ENCODE measurements at places on chromosomes 2 and 18.
A peak's percentile ranks its signal among the peaks of the same experiment; 100 is the strongest.

- H3K4me1 ChIP-seq: no peaks in the 10 kb centered on the region
- H3K27ac ChIP-seq: no peak overlapping the region
- DNase-seq: no peak
- H3K36me3 ChIP-seq: no peaks in the 10 kb centered on the region
- no peak overlapping the region for H3K4me3 ChIP-seq
Measured at GRCh38 chr2:106614511-106615291, 127.5 kb downstream of the CD8B2 start.

DNA sequence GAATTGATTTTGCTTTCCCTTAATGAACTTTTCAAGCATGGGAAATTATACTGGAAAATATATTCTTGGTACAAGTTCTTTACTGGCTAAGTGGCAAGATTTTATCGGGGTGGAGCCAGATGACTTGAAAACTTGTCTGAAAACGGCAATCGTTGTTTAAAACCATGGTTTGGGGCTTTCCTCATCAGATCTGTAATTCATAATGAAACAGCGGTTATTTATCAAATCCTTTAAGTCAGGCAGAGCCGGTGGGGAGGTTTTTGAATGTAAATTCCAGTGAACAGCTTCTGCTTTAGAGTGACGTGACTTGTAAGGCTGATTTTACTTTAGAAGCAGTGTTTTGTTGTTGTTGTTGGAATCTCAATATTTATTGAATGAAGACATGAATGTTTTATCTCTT lies 2.6 kb downstream of the SEC11C start:
- no peaks in the 10 kb centered on the region for H3K27me3 ChIP-seq
- peak overlapping the region; percentile 91 for H3K27ac ChIP-seq
- H3K4me1 ChIP-seq: peaks cover 30% of the 10 kb centered on the region
- peaks cover 6% of the 10 kb centered on the region for H3K36me3 ChIP-seq
- DNase-seq: peak; percentile 68

DNA sequence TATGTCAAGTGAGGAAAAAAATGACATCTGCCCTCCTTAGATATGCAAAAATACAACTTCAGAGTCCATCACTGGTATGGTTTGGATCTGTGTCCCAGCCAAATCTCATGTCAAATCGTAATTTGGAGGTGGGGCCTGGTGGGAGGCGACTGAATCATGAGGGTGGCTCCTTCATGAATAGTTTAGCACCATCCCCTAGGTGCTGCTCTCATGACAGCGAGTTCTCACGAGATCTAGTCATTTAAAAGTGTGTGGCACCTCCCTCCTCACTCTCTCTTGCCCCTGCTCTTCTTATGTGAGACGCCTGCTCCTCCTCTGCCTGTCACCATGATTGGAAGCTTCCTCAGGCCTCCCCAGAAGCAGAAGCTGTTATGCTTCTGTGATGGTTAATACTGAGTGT lies 5.9 kb upstream of the PSMA8 start:
- no peaks in the 10 kb centered on the region for H3K27me3 ChIP-seq
- DNase-seq: no peak
- H3K4me1 ChIP-seq: no peaks in the 10 kb centered on the region
- no peak overlapping the region for H3K4me3 ChIP-seq
- no peak overlapping the region for H3K27ac ChIP-seq

DNA sequence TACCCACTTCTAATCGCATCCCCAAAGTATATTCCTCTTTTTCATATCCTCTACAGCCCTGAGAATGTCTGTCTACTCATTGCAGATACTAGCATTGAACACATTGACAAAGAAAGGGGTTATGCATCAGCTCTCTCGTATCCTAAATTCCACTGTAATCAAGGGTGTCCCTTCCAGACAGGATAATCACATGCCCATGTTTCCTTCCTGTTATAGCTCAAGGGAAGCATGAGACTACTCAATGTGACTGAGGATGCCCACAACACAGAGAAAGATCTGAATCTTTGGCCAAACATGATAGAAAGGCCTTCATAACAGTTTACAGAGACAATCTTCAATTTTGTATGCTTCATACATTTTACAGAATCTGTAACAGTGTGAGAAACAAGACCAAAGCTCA lies 69.2 kb downstream of the HIBCH start:
- H3K27ac ChIP-seq: no peak overlapping the region
- no peak overlapping the region for H3K4me3 ChIP-seq
- no peaks in the 10 kb centered on the region for H3K27me3 ChIP-seq
- no peak for DNase-seq
- no peaks in the 10 kb centered on the region for H3K4me1 ChIP-seq

DNA sequence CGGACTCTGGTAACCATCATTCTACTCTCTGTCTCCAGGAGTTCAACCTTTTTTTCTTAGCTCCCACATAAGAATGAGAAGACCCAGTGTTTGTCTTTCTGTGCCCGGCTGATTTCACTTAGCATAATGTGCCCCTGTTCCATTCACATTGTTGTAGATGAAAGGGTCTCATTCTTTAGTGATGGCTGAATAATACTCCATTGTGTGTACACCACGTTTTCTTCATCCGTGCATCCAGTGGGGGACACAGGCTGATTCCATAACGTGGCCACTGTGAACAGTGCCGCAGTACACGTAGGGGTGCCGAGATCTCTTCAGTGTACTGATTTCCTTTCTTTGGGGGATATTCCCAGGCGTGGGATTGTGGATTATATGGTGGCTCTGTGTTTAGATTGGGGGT lies 72.3 kb upstream of the NFATC1 start:
- H3K36me3 ChIP-seq: no peaks in the 10 kb centered on the region
- no peaks in the 10 kb centered on the region for H3K4me1 ChIP-seq
- no peaks in the 10 kb centered on the region for H3K27me3 ChIP-seq
- no peak overlapping the region for H3K4me3 ChIP-seq
- H3K27ac ChIP-seq: no peak overlapping the region

GRCh38 chr2:28681606-28682005 lies 70.0 kb upstream of the PPP1CB start:
- no peak overlapping the region for H3K4me3 ChIP-seq
- no peak for DNase-seq
- peak overlapping the region; percentile 37 for H3K27ac ChIP-seq
- H3K27me3 ChIP-seq: no peaks in the 10 kb centered on the region
- H3K36me3 ChIP-seq: no peaks in the 10 kb centered on the region
- H3K4me1 ChIP-seq: peaks cover 18% of the 10 kb centered on the region

DNA sequence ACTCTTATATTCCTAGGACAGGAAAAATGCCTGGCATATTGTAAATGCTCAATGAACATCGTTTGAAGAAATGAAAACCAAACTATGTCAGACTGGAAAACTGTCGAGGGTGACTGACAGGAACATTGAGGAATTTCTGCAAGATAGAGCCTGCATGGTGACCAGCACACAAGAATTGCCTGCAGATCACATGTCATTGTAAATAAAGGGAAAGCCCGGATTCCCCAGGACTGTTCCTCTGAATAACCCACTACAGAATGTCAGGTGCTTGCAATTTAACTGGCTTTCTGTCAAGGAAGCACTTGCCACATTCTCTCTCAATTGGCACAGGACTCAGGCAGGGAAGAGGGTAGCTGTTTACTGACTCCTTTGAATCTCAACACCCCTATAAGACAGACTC lies 129.0 kb upstream of the REG3G start:
- H3K36me3 ChIP-seq: no peaks in the 10 kb centered on the region
- no peak overlapping the region for H3K4me3 ChIP-seq
- H3K4me1 ChIP-seq: no peaks in the 10 kb centered on the region
- no peaks in the 10 kb centered on the region for H3K27me3 ChIP-seq
- no peak overlapping the region for H3K27ac ChIP-seq

DNA sequence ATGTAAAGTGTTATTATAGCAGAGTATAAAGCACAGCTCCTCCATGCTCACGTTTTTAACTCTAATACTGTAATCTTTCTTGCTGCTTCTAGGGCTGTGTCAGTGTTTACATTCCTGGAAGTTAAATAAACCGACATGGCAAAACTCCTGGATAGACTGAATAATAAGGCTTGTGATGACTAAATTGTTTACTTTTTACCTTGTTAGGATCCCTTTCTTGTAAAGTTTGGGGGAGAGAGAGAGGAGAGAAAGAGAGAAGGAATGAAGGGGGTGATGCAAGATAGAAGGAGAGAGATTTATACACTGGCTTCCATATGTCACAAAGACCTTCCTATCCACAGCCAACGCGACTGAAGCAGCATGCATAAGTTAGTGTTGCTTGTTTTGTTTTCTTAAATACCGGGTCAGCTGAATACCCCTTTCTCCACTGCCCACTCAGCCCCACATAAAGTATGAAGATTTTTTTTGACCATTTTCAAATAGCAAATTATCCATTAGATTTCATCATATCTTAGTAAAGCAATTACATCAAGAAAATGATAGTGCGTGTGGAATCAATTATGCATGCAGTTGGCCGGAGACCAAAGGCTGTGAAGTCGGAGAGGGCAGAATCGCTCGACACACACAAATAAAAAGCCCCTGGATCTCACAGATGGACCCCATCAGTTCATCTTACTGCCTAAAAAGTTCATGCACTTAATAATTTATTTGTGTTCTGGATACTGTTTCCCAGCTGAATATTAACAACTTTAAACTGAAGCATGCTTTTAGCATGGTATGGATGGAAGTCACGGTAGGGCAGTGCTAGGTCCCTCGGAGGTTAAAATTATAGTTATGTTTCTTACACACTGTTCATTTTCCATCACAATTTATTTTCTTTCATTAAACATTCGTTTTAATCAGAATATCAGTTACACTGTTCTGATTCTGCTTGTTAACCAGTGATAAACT lies 20.1 kb downstream of the BCL11A start:
- no peaks in the 10 kb centered on the region for H3K27me3 ChIP-seq
- DNase-seq: no peak
- H3K27ac ChIP-seq: no peak overlapping the region
- no peak overlapping the region for H3K4me3 ChIP-seq

- no peak overlapping the region for H3K27ac ChIP-seq
- no peaks in the 10 kb centered on the region for H3K36me3 ChIP-seq
- H3K27me3 ChIP-seq: no peaks in the 10 kb centered on the region
- no peak overlapping the region for H3K4me3 ChIP-seq
- no peak for DNase-seq
Measured at GRCh38 chr18:50013363-50014138, 181.4 kb downstream of the MYO5B start.

- H3K36me3 ChIP-seq: no peaks in the 10 kb centered on the region
- peak; percentile 63 for DNase-seq
- H3K4me1 ChIP-seq: no peaks in the 10 kb centered on the region
- H3K4me3 ChIP-seq: no peak overlapping the region
- H3K27me3 ChIP-seq: no peaks in the 10 kb centered on the region
- no peak overlapping the region for H3K27ac ChIP-seq
Measured at GRCh38 chr18:44325903-44326635, 354.6 kb upstream of the SETBP1 start.

DNA sequence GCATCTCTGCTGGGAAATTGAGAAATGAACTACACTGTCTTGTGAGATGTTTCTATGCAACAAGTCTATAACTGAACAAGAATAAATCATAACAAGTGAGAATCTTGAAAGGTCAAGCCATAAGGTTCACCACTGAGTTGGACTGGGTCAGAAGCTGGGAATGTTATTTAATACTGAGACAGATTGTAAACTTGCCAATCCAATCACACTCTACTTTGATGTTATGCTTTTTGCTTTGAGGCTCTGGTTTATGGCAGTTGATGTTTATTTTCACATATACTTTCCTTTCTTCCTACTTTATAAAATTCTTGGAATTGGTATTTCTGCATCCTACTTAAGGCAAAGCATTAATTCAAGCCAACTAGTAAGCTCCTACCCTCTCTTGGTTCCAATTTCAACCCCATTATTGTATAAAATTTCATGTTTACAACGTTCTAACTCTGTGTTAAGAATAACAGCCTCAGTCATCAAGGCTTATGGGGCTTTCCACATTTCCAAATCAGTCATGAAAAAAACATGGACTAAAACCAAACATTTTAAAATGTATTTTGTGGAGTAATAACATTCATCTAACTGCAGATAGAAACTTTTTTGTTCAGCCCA lies 533.4 kb downstream of the NYAP2 start:
- no peaks in the 10 kb centered on the region for H3K4me1 ChIP-seq
- DNase-seq: no peak

DNA sequence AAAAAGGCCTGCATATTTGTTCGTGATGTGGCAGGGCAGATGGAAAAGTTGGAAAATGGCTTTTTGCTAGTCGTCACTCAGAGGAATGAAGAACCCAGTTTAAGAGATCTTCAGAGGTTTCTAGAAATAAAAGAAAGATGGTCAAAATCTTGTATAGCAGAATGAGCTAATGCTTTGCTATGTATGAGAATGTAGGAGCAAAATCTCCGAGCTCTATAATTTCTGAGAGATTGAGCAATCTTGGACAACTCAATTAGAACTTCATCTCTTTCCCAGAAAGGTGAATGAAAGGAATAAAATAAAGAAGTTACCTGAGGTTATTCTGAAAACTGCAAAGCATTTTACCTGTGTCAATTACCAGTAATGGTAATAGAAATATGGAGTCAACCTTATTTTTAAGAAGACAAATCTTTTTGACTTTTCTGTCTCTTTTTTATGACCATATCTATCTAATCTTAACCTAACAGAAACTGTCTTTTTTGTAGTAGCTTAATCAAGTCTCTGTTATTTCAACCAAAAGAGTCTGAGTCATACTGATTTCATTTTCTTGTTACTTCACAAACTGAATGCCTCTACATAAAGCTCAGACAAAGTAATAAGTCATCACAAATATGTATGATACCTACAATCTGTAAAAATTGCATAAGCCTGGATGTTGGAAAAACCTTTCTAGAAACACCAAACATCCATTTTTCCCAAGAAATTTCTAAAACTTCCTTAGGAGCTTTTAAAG lies 32.5 kb downstream of the CCDC68 start:
- no peaks in the 10 kb centered on the region for H3K4me1 ChIP-seq
- H3K27ac ChIP-seq: no peak overlapping the region
- DNase-seq: no peak
- H3K27me3 ChIP-seq: no peaks in the 10 kb centered on the region
- H3K36me3 ChIP-seq: no peaks in the 10 kb centered on the region

DNA sequence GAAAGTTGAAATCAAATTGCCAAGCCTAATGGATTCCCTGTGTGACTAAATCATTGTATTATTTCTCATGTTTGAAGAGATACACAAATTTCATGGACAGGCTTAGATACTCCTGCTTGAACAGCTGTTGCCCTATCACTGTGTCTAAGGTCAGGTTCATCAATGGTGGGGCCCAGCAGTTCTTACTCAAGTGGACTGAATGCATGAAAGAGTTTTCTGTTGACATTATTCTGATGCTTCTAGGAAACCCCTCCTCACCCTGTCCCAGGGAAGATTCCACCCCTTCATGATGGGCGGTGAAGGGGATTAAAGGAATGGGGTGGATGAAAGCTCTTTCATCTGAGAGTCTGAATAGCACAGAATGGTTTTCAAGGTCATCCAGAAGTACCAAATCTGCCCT lies 148.8 kb downstream of the INO80D start:
- H3K27ac ChIP-seq: no peak overlapping the region
- DNase-seq: no peak
- no peaks in the 10 kb centered on the region for H3K4me1 ChIP-seq
- H3K4me3 ChIP-seq: no peak overlapping the region
- H3K27me3 ChIP-seq: no peaks in the 10 kb centered on the region

DNA sequence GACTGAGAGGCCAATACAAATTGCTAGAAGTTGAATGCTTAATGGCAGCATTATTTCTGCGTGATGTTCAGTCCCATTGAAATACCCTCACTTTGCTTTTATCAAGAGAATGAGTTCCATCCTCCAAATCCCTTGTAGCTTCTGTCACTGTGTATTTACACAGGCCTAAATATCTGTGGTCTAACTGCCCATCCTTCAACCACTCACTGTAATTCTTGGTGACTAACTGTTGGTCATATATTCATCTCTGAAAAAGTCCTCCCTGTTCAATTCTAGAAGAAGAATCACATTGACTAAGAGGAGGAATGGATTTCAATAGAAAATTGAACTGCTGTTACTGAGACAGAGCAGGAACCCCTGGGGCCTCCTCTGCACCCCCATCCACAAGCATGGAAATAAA lies 74.2 kb upstream of the L3MBTL4 start:
- H3K4me1 ChIP-seq: no peaks in the 10 kb centered on the region
- H3K36me3 ChIP-seq: no peaks in the 10 kb centered on the region
- H3K4me3 ChIP-seq: no peak overlapping the region
- no peaks in the 10 kb centered on the region for H3K27me3 ChIP-seq

All from MM.1S (cell line).